NB4 (cell line): ENCODE measurements at places on chromosomes 13 and 19.

DNA sequence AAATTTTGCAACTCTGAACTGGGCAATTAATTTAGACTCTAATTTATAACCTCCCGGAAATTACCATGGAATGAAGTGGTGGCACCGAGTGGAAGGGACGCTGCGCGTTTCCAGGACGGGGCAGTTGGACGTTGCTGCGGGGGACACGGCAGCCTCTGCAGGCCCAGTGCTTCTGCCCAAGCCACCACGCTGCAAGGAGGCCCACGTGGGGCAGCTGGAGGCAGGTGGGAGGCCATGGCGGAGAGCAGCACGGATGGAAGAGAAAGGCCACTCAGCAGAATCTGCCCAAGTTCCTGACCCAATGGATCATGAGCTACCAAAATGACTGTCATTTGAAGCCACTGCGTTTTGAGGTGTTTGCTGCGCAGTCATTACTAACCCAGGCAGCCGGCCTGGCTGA lies 11.2 kb upstream of the ADPRHL1 start:
- DNase-seq, result no peak

DNA sequence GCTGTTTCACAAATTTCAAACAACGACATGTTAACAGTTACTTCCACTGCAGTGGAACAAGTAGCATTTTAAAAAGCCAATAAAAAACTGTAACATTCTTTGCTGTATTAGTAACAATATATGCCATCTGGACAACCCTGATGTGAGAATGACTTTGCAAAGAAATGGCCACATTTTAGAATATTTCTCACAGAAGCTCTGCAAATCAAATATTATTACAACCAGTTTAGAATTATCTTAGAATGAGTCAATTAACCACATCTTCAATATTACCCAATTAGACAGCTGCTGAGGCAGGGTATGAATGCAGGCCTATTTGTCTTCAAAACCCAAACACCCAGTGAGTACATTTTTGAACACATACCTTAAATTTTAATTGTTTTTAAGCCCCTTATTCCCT lies 3.2 kb downstream of the ZNF699 start:
- DNase-seq, result no peak

DNA sequence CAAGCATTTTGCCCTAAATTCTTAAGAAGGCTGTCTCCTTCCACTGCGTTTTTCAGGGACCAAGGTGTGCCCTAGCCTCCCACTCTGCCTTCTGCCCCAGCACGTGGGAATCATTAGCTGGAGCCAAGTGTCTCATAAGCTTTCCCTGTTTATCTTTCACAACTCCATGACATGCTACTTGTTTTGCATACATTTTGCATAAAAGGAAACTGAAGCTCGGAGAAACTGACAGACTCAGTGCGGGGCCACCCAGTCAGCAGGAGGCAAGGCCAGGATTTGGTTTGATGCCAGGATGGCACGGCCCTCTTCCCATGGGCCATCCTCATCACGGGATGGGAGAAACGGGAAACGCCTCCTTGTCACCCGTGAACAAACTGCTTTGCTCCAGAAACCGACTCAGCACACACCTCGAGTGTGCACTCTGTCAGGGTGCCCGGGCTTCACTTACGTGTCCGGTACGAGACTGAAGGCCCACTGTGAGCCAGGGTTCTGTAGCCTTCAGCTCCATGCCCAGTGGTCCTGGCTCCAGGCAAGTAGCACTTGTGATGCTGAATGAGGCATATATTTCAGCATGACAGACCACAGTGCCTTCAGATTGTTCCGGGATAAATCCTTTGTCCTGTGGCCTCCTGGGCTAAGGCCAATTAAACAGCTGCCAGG lies 9.6 kb downstream of the CEBPA start:
- DNase-seq, result peak; percentile 47

DNA sequence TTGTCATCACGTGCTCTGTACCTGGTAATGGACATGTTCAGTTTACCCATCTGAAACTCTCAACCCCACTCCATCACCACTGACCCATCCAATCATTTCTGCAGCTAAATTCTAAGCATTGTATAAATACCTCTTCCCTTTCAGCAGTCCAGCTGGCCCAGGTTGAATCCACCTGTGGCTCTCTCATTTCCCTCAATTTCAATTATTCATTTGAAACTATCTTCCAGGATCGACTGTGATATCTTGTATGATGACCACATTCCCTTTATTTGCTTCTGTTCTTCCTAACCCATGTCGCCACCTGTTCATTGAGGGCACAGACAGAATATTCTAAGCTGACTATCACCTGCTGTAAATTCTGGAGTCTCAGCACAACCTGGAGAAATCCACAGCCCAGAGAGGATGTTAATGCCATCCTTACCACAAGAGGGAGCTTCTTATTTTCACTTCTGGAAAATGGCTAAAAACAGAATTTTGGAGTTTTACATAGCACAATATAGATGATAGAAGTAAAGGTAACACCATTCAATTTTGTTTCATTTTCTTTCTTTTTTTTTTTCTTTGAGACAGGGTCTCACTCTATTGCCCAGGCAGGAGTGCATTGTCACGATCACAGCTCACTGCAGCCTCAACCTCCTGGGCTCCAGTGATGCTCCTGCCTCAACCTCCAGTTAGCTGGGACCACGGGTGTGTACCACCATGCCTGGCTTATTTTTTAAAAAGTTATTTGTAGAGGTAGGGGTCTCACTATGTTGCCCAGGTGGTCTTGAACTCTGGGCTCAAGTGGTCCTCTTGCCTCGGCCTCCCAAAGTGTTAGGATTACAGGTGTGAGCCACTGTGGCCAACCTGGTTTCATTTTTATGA lies 38.6 kb downstream of the ZNF823 start:
- peak; percentile 47 for DNase-seq

DNA sequence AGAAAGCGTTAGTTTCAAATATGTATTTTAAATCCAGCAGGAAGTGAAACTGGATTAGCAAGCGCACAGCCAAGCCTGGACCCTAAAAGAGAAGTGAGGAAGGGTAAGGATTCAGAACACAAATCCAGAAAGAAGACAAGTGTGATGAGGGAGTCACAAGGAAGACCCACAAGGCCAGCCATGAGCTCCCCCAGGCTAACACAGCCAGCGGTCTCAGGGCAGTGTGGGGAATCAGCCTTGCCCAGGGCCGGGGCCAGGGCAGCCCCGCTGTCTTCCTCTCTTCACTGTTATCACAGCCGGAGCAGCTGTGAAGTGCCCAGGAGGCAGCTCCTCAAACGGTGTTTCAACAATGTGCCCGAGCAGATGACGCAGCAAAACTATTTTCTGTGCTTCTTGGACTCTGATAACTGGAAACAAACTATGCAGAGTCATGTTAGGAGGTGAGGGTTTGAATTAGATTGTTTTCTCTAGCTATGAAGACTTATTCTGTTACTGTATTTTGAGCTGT lies 12.2 kb upstream of the CDC16 start:
- DNase-seq, result peak; percentile 90

- no peak for DNase-seq
Observed at GRCh38 chr19:32879741-32880140, 10.2 kb upstream of the SLC7A9 start.
